ENCODE measurements at places on chromosomes 3 and 15.

DNA sequence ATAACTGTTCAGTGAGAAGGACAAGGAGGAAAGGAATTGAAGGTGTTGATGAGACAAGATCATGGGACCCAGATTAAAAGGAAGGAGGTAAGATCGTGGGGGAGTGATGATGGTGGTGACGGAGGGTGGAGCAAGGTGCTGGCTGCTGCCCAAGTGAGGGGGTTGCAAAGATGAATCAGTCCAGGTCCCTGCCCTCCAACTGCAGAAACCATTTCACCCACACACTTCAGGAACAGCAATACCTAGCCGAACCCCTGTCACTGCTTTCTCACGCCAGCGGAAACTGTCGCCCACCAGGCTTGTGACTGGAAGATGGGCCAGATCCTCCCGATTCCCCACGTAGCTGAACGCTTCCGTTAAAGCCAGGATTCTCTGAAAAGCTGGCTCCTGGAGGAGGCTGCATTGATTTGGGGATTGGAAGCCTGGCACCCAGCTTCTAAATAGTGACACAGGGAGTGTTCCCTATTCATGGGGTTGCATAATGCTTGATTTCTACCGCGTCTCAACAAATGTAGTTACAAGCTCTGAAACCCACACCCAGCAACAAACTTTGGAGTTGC lies 3.2 kb upstream of the LSG1 start:
- DNase-seq: no peak

GRCh38 chr3:197599089-197599765 lies 43.5 kb upstream of the BDH1 start:
- DNase-seq: peak; percentile 80

DNA sequence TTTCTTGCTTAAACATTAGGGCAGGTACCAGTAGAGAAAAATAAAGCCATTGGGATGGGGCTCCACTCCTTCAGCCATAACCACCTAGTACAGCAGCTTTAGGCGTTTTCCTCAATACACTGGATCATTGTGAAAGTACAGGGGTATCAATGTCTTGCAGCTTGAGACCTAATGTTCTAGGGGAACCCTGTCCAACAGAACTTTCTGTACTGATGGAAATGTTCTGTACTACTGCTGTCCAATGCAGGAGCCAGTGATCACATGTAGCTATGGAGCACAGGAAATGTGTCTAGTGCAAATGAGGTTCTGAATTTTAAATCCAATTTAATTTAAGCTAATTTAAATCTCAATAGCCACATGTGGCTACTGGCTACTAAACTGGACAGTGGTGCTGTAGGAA lies 93.9 kb downstream of the NEDD4 start:
- DNase-seq: no peak

- no peak for DNase-seq
These were observed 47.9 kb upstream of the SYNM start for GRCh38 chr15:99057020-99057419.

GRCh38 chr3:140341203-140341602 lies 336.7 kb upstream of the TRIM42 start:
- DNase-seq: no peak

- DNase-seq: no peak
These were observed 6.9 kb downstream of the GORASP1 start for GRCh38 chr3:39100500-39100886.
